Endothelial cell of umbilical vein (primary cell): ENCODE measurements at places on chromosomes 16 and 17.

DNA sequence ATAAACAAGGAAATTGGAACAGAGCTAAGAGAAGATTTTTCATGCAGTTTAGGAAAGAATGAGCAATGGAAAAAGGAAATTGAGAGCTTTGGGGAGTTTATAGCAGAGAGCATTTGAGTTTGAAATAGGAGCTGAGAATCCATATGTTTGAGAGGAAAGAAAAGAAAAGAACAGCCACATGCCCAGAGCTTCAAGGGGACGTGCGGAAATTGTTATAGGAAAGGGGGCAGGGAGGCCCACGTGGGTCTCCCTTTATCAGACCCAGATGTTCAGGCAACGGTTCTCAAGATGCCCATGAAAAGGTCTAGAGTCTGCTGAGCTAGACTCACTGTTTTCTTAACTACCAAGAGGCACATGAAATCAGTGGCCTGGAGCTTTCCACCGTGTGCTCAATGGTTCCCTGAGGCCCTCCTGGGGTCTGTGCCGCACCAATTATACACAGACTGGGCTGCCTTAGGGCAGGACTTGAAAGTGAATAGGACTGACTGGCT, 31.2 kb downstream of the CHD9 start:
- DNase-seq = peak; percentile 84

- DNase-seq = no peak
These were observed 12.4 kb downstream of the AMZ2 start for GRCh38 chr17:68260051-68260762.

DNA sequence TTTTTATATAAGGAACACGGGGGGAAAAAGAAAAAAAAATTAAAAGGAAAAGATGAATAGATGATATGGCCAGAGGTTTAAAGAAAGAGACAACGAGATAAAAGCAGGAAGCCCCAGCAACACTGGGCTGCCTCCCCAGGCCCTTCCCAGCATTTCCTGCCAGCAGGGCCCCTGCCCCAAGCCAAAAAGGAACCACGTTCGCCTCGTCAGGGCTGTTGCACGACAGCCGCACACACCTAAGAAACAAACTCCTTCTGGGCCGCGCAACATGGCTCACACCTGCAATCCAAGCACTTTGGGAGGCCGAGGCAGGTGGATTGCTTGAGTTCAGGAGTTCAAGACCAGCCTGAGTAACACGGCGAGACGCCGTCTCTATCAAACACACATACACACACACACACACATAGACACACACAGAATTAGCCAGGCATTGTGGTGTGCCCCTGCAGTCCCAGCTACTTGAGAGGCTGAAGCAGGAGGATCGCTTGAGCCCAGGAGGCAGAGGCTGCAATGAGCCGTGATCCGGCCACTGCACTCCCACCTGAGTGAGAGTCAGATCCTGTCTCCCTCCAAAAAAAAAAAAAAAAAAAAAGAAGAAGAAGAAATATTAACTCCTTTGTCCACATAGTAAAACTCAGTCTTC, 83.0 kb downstream of the ANKRD11 start:
- DNase-seq = peak; percentile 16

DNA sequence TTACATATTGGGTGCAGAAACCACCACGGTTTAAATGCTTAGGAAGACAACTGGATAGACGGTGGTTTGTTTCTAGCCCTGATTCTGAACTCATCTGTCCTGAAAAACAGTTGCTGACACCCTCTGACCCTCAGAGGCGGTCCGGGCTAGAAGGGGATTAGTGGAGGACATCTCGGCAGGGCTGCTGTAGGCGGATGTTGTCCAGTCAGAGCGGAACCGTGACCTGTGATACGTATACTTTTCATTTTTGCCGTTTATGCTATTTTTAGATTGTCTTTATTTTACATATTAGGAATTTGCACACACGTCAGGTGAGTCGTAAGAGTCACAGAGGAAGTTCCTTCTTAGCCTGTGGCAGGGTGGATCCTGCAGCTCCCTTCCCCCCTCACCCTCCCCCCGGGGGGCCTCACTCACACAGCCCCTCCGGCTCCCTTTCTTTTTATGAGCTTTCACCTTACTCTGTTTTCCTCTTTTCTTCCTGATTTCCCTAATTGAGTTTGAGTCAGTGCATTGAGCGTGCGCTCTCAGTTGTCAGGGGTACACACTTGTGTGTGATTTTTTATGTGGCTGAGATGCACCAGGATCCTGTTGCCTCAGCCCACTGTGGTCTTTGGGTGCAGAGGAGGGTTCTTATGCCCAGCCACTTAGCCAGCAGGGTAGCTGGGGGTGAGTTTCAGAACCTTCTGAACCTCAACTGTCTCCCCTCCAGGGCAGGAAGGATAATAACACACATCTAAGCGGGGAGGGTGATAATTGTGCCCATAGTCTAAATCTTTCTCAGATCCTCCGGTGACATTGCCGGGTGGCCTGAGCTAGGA, 211.1 kb upstream of the CHMP6 start:
- DNase-seq = no peak

GRCh38 chr16:55393991-55394390, 70.0 kb downstream of the IRX6 start:
- no peak for DNase-seq

GRCh38 chr16:10228779-10229178, 46.6 kb upstream of the GRIN2A start:
- DNase-seq = no peak

GRCh38 chr16:67445913-67446907, 15.3 kb downstream of the HSD11B2 start:
- DNase-seq = no peak

DNA sequence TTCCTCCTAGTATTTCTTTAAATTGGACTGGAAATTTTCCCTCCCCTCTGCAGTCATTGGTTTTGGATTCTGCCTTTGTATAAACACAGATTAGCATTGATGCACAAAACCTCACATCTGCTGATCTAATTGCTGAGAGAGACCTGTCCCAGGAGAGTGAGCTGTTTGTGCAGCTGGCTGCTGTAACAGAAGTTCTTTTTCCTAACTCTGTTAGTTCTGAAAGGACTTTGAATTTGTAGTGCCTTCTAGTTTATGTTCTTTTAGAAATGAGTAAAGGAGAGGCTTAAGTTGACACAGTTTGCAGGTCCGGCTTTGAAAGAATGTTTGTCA, 45.2 kb upstream of the KPNB1 start:
- DNase-seq = peak; percentile 30

GRCh38 chr17:78780335-78780734, 1.7 kb downstream of the CYTH1 start:
- no peak for DNase-seq

- no peak for DNase-seq
These were observed 19.5 kb downstream of the CDH11 start for GRCh38 chr16:65102326-65102725.

GRCh38 chr17:44965481-44966234, 2.4 kb downstream of the C1QL1 start:
- no peak for DNase-seq

DNA sequence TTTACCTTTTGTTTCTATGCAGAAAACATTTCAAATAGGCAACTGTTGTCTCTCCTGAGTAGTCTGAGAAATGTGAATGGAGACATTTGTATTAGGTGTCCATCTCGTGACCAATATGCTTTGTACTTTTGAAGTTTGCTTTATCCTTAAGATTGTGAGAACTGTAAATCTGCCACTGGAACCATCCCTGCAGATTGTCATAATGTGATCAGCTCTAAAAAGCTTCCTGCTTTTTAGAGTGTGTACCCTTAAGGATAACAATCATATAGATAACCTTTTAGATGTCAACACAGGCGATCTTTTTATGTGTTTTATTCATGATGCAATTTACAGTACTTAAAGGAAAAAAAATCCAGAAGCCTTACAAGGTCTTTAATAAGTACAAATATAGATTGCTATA, 63.5 kb downstream of the PRKCA start:
- DNase-seq = no peak

DNA sequence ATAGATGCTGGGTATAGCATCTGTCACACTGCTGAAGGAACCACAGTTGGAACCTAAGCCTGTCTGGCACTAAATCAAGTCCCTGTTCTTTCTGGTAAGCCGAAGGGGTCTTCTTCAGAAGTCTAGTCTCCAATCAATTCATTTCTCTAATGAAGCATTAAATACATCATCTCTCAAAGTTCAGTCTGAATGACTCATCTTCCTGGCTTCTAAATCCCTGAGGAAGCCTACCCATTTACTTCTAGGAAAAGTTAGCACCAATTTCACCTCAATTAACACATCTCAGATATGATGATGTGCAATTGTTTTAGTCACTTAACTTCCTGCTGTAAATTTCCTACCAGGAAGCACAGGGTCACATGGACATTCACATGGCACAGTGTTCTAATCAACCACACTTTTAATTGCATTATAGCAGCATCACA, 49.9 kb downstream of the TEX14 start:
- peak; percentile 69 for DNase-seq

GRCh38 chr17:73142872-73143381, 21.9 kb upstream of the SSTR2 start:
- DNase-seq = peak; percentile 30

- DNase-seq = no peak
These were observed 267.2 kb downstream of the PARN start for GRCh38 chr16:14362774-14363371.

DNA sequence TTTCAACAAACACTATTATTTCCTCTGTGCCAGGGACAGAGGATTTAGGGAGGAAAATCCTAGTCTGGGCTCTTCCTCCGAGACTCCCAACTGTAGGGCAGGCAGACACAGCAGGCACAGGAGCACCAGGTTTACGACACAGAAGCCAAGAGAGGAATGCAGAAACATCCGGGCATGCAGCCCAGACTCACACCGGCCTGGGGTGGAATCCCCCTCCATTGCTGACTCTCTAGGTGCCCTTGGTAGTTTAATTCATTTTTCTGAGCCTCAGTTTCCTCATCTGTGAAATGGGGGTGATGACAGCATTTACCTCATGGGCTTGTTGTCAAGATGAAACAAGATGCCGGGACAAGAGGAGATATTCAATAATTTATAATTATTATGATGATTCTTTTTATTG, 14.9 kb downstream of the CA4 start:
- DNase-seq = no peak

DNA sequence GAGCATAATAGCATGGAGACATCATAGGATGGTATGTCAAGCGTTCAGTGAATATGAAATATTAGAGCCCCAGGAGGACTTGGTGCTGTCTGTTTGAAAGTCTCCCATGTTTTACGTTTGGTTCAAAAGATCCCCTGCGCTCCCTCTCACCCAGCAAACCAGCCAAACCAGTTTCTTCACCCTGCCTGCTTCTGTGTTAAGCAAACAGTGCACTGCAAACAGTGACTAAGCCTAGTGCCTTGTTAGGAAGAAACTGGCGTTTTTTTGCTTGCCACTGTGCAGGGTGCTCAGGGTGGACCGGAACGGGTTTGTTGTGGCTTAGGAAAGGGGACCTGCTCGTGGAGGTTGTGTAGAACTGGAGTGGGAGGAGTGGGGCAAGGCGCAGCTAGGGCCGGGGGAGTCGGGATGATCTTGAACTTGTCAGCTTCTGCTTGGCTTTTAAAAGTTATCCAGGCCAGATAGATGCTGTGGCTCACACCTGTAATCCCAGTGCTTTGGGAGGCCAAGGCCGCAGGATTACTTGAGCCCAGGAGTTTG, 7.7 kb downstream of the CDH1 start:
- no peak for DNase-seq

DNA sequence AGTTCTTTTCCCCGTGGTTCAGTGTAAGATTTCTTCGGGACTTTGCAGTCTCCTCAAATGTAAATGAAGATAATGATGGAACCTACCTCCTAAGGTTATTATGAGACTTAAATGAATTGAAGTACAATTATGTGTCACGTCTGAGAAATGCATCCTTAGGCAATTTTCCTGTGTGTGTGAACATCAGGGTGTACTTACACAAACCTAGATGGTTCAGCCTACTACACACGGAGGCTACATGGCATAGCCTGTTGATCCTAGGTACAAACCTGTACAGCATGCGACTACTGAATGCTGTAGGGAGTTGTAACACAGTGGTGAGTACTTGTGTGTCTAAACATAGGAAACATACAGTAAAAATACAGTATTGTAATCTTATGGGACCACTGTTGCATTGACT, 1.1 kb upstream of the FAM20A start:
- DNase-seq = no peak

DNA sequence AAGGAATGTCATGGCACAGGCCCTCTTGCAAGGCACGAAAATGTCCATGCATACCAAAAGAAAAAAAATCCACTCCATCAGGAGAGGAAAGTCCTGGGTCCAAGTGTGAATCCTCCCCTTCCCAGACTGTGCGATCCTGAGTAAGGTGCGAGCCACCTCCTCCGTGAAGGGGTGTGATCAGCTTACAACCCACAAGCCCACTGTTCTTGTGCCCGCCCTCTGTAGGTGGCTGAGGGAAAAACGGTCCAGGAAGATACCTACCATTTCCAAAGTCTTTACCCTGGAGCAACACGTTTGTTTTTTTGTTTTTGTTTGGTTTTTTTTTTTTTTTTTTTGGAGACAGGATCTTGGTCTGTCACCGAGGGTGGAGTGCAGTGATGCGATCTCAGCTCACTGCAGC, 116.5 kb downstream of the ZNF423 start:
- no peak for DNase-seq

- no peak for DNase-seq
These were observed 112.7 kb downstream of the BRIP1 start for GRCh38 chr17:61750656-61751055.

GRCh38 chr17:71398800-71399219, 722.0 kb upstream of the SOX9 start:
- DNase-seq = no peak

DNA sequence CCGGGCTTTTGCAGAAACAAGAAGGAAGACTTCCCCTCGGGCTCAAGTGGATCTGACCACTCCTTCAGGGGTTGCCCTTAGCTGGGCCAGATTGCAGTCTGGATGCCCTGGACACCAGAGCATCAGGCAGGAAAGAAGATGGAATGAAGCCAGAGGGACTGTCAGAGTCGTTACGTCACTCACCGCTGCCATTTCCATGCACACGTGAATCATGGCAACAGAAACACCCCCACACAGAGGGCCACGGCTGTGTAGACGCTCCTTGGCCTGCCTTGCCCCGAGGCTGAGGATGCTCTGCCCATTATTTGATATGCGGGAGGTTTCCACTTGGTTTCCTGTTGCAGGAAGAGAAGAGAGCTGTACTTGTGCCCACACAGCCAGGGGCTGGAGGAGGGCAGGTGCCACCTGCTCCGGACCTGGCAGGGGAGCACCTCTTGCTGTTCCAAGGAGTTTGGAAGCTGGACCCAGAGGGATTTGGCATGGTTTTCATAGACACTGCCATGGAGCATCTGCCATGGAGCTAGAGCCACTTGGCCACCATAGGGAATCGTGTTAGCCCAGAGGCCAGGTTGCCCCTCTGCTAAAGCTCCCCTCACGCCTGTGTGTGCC, 29.4 kb downstream of the RBFOX3 start:
- DNase-seq = no peak

- no peak for DNase-seq
These were observed 34.7 kb upstream of the BRD7 start for GRCh38 chr16:50403491-50403890.

- no peak for DNase-seq
These were observed at the start of gene CD7 for GRCh38 chr17:82317394-82318168. Gene CD7, minus strand, starts transcription at chr17:82317608. Its CDS starts 113 bp downstream, at chr17:82317495.

DNA sequence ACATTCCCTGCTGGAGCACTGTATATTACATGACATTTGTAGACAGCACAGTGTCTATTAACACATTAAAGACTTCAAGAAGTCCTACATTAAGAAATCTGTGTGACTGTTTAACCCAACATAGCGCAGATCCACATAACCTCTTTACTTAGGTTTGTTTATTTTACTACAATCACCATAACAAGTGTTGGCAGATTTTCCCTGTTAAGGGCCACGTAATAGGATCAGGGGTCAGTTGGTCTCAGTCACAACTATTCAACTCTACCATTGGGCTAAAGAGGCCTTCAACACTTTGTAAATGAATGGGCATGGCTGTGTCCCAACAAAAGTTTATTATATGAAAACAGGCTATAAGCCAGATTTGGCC, 51.3 kb upstream of the ADORA2B start:
- peak; percentile 63 for DNase-seq
